Activated naive CD8-positive, alpha-beta T cell treated with anti-CD3 and anti-CD28 coated beads for 36 hours (primary cell): ENCODE measurements at places on chromosomes 7 and 10.
A peak's percentile ranks its signal among the peaks of the same experiment; 100 is the strongest.

DNA sequence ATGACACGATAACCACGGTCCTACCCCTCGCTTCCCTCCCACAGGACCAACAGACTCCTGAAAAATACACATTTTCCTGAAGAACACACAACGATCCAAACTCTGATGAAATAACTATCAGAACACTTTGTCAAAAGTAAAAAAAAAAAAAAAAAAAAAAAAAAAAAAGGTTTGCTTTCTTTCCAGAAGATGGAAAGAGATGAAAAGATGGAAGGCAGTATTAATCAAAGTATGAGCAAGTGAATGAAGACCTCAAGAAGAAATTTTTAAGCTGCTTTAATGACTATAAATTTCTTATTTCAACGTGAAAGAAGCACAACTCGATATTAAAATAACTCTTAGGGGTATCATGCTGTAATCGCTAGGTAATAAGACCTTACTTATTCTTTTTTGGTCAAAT lies 202.3 kb downstream of the CHCHD3 start:
- no peak for DNase-seq

DNA sequence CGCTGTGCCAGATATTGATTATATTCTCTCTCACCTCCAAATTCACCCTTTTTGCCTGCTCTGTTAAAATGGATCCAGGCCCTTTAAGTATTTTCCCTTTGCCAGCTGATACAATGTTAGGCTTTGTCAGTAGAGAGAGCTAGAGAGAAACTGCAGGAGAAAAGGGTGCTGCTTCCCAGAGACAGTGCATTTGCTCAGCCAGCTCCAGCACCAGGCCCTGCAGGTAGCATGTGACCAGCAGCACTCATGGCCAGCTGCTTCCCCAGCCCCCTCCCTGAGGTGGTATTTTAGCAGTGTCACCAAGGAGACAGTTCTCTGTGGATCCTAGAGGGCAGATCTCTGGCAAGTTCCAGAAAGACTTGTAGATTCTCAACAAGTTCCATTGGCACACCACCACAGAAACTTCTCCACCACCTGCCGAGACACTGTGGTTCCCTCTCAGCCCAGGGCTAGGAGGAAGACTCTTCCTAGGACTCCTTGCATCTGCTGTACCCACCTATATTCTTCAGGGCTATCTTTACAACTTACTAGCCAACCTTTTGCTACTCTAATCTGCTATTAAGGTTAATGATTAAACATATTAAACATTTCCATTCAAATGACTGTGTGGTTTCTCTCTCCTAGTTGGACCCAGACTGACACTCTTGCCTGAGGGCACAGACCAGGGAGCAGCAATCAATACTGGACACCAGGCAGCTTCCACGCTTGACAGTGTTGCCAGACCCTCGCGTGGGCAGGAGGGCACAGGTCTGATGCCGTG lies 35.6 kb upstream of the ADAM12 start:
- no peak for DNase-seq

GRCh38 chr7:69780379-69780778 lies 182.1 kb downstream of the AUTS2 start:
- no peak for DNase-seq

- DNase-seq, result no peak
Observed at GRCh38 chr7:25238066-25238725, 9.9 kb upstream of the NPVF start.

DNA sequence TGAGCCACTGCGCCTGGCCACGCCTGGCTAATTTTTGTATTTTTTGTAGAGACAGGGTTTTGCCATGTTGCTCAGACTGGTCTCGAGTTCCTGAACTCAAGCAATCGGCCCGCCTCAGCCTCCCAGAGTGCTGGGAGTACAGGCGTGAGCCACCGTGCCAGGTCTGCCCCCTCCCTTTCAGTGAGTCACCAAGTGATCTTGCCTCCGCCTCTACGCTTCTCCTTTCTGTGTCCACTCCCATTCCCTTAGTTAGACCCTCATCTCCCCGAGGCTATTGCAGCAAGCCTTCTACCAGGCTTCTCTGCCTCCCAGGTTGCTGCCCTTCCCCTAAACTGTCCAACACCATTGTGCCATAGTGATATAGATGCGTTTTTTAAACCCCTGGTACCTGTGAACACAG lies 32.9 kb downstream of the CDC123 start:
- no peak for DNase-seq

DNA sequence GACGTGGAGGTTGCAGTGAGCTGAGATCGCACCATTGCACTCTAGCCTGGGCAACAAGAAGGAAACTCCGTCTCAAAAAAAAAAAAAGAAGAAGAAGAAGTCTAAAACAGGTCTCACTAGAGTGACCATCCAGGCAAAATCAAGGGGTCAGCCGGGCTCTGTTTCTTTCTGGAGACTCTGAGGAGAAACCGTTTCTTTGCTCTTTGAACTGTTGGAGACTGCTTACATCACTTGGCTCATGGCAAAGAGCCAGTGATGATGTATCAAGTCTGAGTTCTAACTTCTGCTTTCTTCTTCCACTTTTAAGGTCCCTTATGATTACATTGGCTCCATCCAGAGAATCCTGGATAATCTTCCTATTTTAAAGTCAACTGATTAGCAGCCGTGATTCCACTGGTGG lies 306.8 kb downstream of the WDR11 start:
- no peak for DNase-seq

GRCh38 chr10:70376436-70377378 lies 5.7 kb downstream of the LRRC20 start:
- DNase-seq, result no peak

GRCh38 chr7:115059321-115059720 lies 137.4 kb downstream of the MDFIC start:
- DNase-seq, result no peak

GRCh38 chr10:125823663-125824251 lies 411 bp downstream of the BCCIP start:
- DNase-seq, result no peak

DNA sequence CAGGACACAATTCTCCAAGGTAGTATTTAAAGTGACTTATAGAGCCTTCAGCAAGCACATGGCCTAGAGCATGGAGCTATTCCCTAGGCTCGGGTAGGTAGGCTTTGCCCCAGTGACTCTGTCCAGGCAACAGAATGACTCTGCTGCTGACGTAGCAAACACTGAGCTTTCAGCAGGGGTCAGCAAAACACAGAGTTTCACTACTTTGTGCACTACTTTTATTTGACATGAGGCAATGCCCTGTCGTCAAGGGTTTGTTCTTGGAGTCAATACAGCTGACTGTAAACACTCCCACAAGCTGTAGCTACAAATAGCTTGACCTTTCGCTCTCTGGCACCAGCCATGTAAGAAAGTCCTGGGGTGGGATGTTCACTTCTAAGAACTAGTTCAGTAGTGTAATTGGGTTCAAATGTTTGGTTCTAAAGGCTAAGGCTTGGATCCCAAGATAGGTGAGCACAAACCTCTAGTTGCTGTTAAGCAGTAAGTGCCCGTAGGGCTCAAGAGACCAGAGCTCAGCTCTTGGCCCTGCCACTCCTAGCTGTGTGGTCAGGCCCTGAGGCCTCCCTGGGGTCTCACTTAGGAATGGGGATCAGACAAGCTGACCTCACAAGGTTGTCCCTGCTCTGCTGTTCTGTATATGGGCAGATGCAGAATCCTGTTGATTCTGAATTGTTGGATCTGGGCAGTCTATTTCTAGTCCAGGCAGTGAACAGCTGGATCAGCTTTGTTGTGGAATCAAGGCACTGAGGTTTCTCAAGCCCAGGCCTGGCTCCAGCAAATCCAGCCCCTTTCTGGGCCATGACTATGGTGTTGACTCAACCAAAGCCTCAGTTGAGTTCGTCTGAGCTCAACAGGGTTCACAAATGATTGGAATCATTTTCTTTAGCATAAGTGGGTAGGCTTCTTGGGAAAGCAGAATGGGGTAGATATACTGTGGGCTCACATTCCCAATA lies 10.7 kb downstream of the NODAL start:
- no peak for DNase-seq

DNA sequence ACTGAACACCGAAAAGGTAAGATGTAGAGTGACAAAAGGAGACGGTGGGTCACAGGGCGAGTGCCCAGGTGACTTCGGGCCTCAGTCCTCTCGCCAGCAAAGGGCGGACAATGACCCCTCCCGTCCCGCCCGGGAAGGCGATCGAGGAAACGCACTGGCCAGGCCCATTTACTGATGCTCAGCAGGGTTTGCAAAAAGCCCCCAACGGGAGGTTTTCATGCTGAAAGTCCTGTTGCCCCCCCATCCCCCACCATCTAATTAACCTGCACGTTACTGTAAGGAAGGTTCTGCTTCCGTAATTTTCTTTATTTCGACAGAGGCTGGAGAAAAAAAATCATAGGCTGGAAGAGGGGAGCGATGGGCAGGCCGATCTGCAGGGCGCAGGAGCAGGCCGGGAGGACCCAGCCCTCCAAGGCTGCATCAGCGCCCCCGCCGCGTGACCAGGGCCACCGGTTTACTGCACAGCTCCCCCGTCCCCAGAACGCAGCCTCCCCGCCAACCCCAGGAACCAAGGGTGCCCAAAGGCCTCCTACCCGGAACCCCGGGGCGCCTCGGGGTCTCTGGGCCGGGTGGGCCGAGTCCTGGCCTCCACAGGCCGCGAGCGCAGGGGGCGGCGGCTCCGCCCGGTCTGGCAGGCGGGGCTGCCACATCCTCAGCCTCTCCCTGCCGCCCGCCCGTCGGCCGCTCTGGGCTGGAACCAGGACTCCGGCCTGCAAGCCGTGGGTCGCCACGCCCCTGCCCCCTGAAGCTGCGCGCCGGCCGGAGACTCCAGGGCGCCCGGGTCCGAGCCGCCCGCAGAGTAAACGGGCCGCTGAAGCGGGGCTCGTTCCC lies 613 bp downstream of the OAT start:
- peak; percentile 61 for DNase-seq

DNA sequence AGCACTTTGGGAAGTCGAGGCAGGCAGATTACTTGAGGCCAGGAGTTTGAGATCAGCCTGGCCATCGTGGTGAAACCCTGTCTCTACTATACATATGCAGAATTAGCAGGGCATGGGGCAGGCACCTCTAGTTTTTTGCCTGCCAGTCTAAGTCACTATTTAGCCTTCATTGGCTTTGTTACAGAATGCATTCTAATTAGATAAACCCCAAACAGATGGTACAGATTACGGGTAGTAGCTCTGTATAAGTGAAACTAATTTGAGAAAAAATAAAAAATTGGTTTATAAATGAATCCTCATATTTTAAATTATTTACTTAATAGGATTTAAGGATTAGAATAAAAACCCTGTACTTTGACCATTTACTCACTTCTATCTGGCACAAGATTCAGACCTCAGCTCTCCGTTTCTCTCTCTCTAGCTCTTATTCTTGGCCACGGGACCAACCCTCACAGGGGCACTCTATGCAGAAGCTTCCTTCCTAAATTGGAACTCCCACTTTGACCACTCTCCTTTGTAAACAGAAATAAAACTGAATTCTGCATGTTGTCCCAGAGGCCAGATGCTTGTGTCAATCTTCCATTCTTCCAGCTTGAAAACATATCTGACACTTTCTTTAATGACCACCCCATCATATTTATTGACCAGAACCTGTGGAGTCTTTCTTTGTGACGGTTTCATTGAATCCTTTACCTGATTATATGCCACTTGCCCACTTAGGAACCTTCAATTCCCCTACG lies 26.8 kb downstream of the BET1 start:
- DNase-seq, result no peak

GRCh38 chr10:132910186-132910880 lies 32.0 kb downstream of the CFAP46 start:
- DNase-seq, result no peak

GRCh38 chr10:89909752-89910151 lies 208.4 kb downstream of the KIF20B start:
- no peak for DNase-seq

DNA sequence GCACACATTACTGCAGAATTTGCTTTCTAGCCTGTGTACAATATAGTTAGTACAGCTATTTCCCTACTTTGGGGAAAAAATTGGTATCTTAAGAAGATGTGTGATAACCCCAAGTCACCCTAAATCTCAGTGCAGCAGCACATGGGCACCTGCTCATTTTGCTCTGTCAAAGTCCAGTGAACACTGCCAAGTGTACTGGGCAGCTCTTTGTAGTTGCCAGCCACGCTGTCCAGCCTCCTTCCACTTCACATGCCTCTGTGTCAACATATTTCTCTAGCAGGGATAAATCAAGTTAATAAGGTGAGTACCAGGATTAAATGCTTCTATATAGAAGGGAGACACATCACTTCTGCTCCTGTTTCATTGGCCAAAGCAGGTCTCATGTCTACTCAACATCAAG lies 87.1 kb upstream of the CDC14C start:
- DNase-seq, result no peak

DNA sequence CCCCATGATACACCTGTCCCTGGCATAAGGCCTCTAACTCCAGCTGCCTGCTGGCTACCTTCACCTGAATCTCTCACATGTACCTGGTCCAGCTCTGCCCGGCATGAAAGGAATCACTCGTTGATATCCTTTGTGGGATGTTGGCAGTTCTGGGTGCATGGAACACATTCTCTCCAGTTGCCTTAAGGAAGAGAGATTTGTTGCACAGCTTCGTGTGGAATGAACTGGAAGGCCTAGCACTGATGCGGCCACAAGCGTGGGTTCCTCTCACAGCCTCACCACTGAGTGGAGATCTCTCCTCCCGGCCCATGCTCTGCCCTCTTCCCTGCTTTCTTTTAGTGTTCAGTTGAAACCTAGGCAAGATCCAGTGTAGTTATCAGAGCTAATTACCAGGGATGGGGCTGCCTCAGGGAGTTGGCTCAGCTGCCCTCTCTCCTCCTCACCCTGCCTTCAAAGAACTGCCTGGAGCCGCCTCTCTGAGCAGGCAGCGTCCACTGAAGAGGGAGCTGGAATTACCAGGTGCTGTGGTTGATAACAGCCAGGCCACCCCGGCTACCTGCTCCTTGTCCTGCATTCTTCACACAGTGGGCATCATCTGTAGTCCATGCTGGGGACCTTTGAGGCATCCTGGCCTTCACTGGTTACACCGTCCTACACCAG lies 194.3 kb downstream of the CCDC3 start:
- no peak for DNase-seq

DNA sequence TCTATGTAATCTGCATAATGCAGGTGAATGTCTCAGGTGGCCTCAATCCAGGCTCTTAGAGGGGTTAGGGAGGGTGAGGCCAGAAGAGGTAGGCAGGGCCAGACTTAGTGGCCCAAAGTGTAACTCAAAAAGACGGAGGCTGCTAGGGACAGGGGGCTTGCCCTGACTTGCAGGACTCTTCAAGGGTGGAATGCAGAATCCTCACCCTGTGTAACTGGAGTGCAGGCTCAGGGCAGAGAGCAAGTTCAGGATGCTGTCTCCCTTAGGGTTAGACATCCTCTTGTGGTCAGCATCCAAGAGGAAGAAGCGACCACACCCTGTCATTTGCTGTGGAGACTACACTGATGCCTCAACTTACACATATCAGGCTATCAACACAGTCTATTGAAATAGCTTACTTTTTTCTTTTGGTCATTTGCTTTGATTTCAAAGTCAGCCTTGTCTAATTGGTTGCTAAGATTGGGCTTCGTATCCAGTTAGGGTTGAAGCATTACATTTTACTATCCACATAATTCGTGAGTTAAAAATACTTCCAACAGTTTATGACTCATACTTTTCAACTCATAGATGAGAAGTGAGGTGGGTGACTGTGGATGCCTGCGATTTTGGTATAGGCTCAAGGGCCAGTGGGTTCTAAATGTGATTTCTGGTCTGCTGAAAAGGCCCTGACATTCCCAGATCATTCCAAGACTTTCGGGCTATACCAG lies 563.6 kb downstream of the SUGCT start:
- no peak for DNase-seq
